Right lung (tissue), 10 donors: ENCODE measurements at places on chromosomes 13 and 19. TPM values are rescaled to one million over a fixed set of nuclear protein-coding genes. Genes with fewer than 3 reads are reported as not detected.

SERP2 gene
- polyA plus RNA-seq, result 10.5 TPM

MBD3L4 gene
- not detected for polyA plus RNA-seq

SYCN gene
- polyA plus RNA-seq, result not detected

DCUN1D2 gene
- polyA plus RNA-seq, result 19.0 TPM

DENND1C gene
- polyA plus RNA-seq, result 16.6 TPM

CYP2A6 gene
- 0.52 TPM for polyA plus RNA-seq

MEF2B gene
- polyA plus RNA-seq, result 2.2 TPM

HS6ST3 gene
- 0.05 TPM for polyA plus RNA-seq

ZNF805 gene
- polyA plus RNA-seq, result 6.9 TPM

ACP5 gene
- polyA plus RNA-seq, result 4.1 TPM

LDLR gene
- 23.0 TPM for polyA plus RNA-seq

RXFP2 gene
- not detected for polyA plus RNA-seq
